ENCODE measurements at places on chromosomes 1 and 21. TPM values are rescaled to one million over a fixed set of nuclear protein-coding genes. Genes with fewer than 3 reads are reported as not detected.

DNA sequence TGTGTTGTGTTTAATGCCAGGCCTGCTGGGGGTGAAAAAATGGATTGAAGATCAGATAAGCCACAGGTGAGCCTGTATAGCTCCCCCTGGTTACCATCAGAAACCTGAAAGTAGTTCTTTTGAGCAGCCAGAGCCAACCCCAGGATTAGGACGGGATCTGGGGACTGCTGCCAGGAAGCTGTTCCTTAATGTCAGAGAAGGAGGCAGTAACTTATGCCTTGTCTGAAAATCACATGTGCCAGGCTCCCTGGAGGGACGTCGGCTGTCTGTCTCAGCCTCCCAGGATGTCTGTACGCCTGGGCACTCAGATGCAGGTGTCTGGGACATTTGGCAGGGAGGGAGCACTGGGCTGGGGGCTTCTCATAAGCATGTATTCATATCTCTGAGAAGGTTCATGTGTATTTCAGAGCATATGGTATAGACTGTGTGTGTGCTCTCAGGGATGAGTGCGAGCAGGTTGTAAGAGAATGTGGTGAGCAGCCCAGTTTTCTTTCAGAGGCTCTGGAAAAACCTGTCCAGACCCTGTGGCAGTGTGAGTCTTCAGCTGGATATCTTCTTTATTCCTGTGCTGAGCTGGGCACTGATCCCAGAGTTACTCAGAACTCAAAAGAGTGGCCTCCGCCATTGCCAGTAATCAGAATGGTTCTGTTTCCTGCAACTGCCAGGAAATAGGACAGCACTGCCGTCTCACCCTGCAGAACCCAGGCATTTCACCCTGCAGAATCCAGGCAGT is 2.8 kb downstream of the FAM43B start:
- DNase-seq = no peak

GRCh38 chr1:59083946-59084865 is 212.7 kb upstream of the FGGY start:
- DNase-seq = no peak

- DNase-seq = peak; percentile 68
Observed at GRCh38 chr21:34974162-34974981, 74.7 kb downstream of the RUNX1 start.

- DNase-seq = no peak
Observed at GRCh38 chr21:35135481-35135880, 86.4 kb upstream of the RUNX1 start.

- no peak for DNase-seq
Observed at GRCh38 chr1:241077386-241078147, 279.4 kb downstream of the RGS7 start.

- no peak for DNase-seq
Observed at GRCh38 chr21:45088729-45089128, 14.3 kb downstream of the ADARB1 start.

DNA sequence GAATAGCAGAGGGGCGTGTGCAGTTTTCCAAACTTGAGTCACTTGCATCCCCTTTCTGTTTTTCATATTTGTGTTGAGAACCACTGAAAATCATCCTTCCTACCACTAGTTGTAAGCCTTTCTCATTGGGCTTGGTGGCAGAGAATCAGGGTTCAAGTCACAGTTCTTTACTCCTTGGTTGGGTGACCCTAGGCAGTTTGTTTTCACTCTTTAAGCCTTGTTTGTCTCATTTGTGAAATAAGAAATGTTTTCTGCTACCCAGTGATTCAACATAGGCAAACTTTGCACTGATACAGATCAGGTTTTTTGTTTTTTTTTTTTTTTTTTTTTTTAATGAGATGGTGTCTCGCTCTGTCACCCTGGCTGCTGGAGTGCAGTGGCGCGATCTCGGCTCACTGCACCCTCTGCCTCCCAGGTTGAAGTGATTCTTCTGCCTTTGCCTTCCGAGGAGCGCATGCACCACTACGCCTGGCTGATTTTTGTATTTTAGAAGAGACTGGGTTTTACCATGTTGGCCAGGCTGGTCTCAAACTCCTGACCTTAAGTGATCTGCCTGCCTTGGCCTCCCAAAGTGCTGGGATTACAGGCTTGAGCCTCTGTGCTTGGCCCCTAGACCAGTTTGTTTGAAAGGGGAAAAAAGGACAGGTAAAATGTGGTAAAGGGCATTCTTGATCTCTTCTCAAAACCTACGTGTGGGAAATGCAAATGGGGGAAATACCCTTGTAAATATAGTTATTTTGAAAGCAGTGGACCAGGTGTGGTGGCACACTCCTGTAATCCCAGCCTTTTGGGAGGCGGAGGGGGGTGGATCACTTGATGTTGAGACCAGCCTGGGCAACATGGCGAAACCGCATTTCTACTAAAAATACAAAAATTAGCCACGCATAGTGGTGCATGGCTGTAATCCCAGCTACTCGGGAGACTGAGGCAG is 3.2 kb downstream of the CLIC4 start:
- DNase-seq = no peak

DNA sequence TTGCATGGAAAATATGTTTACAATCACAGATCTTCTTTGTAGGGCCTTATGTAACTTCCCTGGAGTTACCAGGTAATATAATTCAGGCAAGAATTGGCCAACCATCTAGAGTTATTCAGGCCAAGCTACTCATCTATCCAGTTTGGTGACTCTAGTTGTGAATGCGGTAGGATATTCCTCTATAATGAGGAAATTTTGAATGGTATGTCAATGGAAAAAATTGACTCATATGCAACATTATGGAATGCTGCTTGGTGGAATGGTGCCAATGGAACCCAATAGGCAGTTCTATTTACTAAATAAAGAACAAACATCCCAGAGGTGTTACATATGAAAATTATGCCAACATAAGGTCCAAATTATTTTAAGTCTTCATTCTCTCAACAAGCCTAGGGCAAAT is 5.6 kb upstream of the TNFSF18 start:
- no peak for DNase-seq

DNA sequence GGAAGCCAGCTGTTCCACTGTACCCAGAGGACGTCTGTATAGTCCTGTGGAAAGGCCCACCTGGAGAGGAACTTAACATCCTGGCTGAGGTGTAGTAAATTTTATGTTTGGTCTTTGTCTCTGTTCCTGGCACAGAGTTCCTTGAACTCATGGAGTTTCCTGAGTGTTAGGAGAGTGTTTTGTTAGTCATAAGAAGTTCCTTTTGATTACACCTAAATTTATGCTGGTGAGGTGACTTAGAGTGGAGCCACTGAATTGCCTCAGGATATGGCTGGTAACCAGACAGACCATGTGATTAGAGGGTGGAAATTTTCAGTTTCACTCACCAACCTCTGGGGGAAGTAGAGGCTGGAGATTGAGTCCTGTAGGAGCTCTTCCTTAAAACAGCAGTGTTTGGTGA is 57.9 kb downstream of the RASAL2 start:
- no peak for DNase-seq

DNA sequence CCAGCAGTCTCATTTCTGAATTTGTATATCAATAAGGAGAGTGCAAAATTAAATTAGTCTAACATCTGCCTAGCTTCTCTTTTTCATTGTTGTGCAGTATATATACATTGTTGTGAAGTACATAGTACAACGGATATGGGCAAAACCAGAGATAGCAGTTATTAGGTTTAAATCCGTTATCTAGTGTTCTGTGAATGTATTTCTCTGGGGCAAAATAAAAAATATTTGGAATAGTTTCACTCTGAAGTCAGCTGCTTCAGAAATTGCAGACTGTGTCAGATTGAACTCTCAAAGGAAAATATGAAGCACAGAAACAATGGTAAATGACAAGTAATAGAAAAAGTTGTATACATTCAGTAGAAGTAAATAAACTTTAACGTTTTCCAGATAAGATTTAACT is 836.5 kb upstream of the CXADR start:
- no peak for DNase-seq

DNA sequence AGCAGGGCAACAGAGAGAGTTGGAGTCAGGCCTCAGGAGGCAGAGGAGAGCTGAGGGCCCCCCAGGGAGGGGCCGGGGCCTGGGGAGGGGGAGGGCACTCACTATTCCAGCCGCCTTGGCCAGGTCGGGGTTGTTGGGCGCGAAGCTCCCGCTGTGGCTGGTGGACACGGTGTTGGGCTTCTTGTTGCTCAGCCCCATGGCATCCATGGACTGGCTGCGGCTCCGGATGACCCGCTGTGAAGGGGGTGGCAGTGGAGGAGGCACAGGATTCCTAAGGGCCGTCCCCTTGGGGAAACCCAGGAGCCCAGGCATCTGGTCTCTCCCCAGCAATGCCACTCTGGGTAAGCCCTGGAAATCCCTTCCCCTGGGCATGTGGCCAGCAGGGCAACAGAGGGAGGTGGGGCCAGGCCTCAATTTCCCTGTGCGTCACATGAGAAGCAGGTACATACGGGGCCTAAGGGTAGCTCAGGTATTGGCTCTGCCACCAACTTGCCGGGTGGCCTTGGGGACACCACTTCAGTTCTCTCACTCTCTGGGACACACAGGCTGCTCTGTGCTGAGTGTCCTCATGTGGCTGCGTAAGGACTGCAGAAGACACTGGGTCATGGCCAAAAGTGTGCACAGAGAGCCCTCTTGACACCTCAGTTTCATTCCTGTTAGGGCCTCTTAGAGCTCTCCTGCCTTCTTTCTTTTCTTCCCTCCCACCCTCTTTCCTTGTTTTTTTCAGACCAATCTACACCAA is 63.0 kb downstream of the RAP1GAP start:
- DNase-seq = no peak

- DNase-seq = no peak
Observed at GRCh38 chr1:181452746-181453145, 30.6 kb upstream of the CACNA1E start.

DNA sequence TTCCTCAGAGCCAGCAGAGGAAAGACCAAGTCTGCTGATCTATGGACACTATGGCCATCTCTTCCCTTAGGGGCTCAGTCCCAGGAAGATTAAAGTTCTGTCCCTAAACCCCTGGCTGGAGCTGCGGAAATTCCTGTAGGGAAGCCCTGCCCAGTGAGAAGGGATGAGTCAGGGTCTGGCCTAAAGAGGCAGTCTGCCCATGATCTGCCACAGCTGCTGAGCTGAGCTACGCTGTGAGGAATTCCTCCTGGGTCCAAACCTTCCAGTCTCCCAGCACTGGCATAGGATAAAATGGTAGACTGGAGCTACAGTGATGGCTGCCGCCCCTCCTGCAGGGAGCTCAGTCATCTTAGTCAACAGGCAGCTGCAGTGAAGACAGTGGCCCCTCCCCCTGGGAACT is 213.7 kb downstream of the BRINP2 start:
- no peak for DNase-seq

DNA sequence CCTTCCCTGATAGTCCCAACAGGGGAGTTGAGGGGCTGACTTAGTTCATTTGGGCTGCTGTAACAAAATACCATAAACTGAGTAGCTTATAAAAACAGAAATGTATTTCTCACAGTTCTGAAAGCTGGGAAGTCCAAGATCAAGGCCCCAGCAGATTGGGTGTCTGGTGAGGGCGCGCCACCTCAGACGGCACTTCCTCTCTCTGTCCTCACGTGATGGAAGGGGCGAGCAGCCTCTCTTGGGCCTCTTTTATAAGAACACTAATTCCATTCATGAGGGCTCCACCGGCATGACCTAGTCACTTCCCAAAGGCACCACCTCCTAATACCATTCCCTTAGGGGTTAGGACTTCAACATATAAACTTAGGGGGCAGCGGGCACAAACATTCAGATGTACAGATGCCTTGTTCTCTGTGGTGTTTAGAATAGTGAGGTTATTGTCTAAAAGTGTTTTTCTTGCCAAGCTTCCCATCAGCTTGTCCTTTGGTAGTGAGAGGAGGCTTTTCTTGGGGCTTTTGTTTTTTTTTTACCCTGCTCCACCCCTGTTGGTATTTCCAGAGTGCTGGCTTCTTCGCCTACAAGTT is 20.3 kb downstream of the NIPAL3 start:
- no peak for DNase-seq

GRCh38 chr1:1683104-1683905 is 9.3 kb downstream of the SLC35E2B start:
- no peak for DNase-seq

DNA sequence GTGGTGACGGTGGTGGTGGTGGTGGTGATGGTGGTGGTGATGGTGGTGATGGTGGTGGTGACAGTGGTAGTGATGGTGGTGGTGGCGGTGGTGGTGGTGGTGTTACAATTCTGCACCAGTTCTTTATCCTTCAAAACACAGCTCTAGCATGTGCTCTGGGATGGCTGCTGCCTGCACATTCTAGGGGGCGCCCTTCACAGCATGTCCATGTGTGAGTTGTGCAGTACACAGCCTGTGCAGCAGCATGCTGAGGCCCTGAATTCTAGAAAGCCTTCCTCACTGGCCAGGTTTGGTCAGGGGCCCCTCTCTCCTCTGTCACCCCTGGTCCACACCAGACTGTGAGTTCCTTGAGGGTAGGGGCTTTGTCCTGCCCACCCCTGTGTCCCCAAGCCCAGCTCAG is 67.7 kb downstream of the MATN1 start:
- DNase-seq = no peak

- no peak for DNase-seq
Observed at GRCh38 chr1:63877816-63878215, 104.0 kb downstream of the ROR1 start.

DNA sequence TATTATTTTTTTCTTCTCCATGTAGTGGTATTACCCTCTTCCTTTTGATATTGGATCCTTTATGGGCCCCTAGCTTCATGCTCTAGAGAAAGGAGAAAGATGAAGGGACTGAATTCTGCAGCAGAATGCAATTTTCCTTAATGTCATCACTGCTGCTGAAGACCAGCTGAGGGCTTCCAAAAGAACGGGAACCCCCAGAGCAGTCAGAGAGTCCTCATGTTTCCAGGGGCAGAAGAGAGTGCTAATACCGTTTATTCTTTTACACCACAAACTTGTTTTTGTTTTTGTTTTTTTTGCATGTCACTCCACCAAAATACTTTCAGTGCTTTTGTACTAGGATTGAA is 21.1 kb upstream of the TBX15 start:
- no peak for DNase-seq

DNA sequence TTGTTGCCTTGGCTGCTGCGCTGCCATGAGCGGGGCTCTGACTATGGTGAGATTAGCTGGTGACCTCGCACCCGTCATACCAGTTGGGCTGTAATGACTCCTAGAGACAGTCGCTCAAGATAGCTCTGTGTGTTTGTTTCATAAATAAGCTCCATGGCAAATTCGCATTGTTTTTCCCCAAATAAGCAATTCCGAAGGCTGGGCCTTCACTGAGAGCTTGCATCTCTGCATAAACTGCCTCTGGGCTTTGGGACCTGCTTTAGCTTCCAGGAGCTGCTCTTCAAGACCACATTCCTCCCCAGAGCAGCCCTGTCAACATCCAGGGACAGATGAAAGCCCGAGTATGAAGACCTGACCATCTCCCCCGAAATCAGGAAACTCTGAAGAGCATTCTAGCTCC is 40.7 kb upstream of the SCCPDH start:
- no peak for DNase-seq

The ZMYND12 gene
- total RNA-seq = 0.56 TPM

The INSRR gene
- 0.05 TPM for total RNA-seq

The ZSCAN20 gene
- 1.5 TPM for total RNA-seq
